ENCODE measurements at places on chromosomes 3 and 15.
A peak's percentile ranks its signal among the peaks of the same experiment; 100 is the strongest.

- no peak for DNase-seq
Observed at GRCh38 chr3:169186596-169186995, 476.9 kb downstream of the MECOM start.

DNA sequence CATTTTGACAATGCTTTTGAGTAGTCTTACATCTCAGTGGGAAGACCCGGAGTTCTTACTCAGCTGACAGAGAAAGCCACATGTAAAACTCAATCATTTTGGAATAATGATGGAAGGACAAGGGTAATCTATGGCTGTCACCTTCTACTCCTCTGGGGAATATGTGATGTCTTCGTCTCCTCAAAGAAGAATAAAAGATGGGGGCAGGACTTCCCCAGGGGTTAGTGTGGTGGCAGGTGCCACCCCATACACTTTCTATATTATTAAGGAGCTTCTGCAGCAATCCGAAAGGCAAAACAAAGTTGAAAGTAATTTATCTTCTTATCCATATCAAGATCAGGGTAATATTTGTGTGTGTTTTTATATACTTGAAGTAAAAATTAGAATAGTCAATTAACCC lies 180.4 kb upstream of the TOPAZ1 start:
- DNase-seq = no peak

DNA sequence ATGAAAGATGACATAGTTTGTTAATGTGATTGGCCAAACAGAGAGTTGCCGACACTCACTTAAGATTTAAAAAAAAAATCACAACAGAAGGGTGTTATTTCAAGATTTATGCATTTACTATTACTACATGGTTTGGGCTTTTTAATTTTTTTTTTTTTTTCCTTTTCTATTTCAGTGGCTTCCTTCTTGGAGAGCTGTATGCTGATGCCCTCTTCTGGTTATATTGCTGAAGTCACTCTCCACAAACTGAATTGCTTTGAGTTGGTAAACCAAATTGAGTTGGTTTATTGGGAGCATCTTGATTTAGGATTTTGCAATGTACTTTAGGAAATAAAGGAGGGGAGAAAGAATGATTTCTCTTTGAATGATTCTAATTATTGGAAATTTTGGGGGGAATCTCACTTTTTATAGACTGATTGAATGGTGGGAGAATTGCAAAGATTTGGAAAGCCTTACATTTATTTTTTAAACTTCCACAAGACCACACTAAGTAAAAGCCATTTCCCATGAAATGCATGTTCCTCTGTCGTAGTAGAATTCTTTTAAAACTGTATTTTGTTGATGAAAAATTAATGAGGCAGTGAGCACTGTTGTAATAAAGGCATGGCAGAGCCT lies 186.6 kb upstream of the FEZF2 start:
- DNase-seq = peak; percentile 5

DNA sequence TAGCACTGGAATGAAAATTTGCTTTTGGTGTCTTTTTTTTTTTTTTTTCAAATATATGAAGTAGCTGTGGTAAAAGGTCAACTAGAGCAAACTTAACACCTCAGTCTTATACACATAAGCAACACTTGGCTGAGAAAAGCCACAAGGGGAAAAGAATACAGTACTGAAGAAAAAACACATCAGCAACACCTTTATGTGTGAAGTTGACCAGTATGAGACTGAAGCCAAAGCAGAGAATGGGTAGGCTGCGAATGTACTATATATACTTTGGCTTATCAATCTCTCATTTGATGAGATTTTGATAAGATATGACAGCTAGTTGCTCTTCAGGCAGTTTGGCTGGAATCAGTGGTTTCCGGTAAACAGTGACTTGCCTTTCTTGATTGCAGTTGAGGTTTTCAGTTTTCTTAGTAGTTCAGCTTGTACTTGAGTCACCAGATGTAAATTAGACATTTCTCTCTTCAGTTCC lies 22.0 kb upstream of the ZCWPW2 start:
- DNase-seq = no peak

DNA sequence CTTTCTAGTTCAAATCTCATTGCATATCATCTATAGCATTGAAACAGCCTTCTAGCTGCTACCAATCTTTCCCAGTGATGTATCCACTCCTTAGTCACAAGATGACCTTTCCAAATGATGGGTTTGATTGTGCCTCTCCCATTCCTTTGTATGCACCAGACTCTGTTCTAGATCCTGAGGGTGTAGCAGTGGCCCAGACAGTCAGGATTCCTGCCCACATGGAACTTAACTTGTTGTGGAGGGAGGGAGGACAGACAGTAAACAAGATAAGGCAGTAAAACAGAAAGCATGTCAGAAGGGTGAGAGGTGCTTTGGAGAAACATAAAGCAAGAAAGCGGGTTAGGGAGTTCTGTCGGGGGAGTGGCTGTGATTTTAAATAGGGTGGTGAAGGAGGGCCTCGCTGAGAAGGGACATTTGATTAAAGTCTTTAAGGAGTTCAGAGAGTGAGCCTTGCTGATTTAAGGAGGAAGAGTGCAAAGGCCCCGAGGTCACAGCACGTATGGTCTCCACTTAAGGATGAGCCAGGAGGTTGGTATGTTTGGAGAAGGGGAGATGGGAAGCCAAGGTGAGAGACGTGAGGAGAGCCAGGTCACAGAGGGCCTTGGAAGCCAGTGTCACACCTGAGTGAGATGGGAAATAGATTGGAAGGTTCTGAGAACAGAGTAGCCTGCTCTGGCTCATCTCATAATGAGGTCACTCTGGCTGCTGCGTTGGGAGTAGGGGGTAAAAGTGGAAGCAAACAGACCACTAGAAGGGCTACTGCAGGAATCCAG lies 38.3 kb downstream of the FAM43A start:
- no peak for DNase-seq

Data from SJCRH30 (cell line).